ENCODE measurements at places on chromosomes 7 and 10. TPM values are rescaled to one million over a fixed set of nuclear protein-coding genes. Genes with fewer than 3 reads are reported as not detected.
A peak's percentile ranks its signal among the peaks of the same experiment; 100 is the strongest.

MMRN2 gene
- not detected for total RNA-seq

CLRN3 gene
- not detected for total RNA-seq

TIMM23B gene
- 17.3 TPM for total RNA-seq

FASTK gene
- total RNA-seq, result 81.8 TPM

PON3 gene
- total RNA-seq, result not detected

MEIG1 gene
- not detected for total RNA-seq

ADAM22 gene
- 2.2 TPM for total RNA-seq

- no peaks in the 10 kb centered on the region for H3K27me3 ChIP-seq
- no peak overlapping the region for H3K27ac ChIP-seq
- DNase-seq, result no peak
- H3K4me3 ChIP-seq, result no peak overlapping the region
- peaks cover 4% of the 10 kb centered on the region for H3K4me1 ChIP-seq
Observed at GRCh38 chr7:40608321-40609075, 473.7 kb downstream of the SUGCT start.

GRCh38 chr7:14899030-14899429, 3.5 kb downstream of the DGKB start:
- no peak overlapping the region for H3K4me3 ChIP-seq
- no peaks in the 10 kb centered on the region for H3K27me3 ChIP-seq
- H3K36me3 ChIP-seq, result no peaks in the 10 kb centered on the region
- no peak for DNase-seq

- DNase-seq, result no peak
- no peak overlapping the region for H3K4me3 ChIP-seq
- peaks cover 6% of the 10 kb centered on the region for H3K27me3 ChIP-seq
- no peak overlapping the region for H3K27ac ChIP-seq
- H3K36me3 ChIP-seq, result peaks cover 1% of the 10 kb centered on the region
Observed at GRCh38 chr10:13758756-13759155, 172.0 kb downstream of the PRPF18 start.

DNA sequence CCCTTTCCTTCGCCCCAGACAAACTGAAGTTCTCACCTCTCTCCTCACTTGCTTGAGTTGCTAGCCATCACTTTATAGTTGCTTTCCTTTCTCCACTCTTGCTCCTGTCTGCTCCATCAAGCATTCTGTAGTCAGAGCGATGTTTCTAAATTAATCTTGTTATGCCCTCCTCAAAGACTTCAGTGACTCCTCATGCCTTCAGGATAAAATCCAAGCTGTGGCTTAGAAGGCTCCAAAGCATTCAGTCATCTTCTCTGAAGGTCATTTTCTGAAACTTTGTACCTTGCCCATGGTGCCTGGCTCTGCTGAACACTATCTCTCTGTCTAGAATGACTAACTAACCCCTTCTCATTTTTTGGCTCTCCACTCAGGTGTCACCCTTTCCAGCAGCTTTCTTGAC, 222.4 kb upstream of the GRB10 start:
- H3K36me3 ChIP-seq, result no peaks in the 10 kb centered on the region
- no peak for DNase-seq
- no peak overlapping the region for H3K4me3 ChIP-seq
- H3K4me1 ChIP-seq, result no peaks in the 10 kb centered on the region

DNA sequence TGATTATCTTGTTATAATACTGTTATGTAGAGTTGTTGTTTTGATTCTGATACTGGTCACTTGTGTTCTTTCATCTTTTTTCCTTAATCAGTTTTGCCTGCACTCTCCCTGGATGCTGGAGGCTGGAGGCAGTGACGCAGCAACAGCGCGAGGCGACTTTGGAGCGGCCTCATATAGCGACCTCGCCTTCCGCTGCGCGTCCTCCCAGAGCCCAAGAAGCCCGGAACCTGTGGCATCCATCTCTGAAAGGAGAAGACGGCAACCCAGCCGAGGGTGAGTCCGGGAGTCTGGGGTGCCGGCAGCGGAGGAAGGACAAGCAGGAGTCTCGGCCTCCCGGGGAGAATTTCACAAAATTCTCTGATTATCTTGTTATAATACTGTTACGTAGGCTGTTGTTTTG, 161.2 kb downstream of the ZNF33B start:
- peaks cover 3% of the 10 kb centered on the region for H3K4me1 ChIP-seq
- no peak overlapping the region for H3K27ac ChIP-seq
- peaks cover 2% of the 10 kb centered on the region for H3K36me3 ChIP-seq
- no peak overlapping the region for H3K4me3 ChIP-seq
- DNase-seq, result no peak

DNA sequence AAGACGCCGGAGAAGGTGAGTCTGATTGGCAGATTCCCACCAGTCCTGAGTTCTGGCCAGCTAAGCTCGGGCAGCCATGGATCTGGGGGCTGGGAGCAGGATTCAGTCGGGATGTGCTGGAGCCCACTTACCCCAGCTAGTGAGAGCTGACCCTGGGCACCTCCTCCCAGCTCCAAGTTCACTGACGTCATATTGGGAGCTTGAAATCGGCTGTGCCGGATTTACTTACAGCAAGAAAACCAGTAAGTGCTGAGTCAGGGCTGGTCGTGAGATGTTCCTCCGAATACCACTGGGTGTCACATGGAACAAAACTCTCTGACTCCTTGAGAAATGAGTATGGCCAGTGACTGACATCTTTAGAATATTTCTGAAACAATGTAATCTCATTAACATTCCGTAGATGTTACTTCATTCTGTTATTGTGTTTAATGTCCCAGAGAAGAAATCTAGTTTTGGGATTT, 621.2 kb downstream of the SDK1 start:
- DNase-seq, result no peak
- H3K4me1 ChIP-seq, result peaks cover 13% of the 10 kb centered on the region
- no peak overlapping the region for H3K4me3 ChIP-seq
- no peaks in the 10 kb centered on the region for H3K36me3 ChIP-seq

DNA sequence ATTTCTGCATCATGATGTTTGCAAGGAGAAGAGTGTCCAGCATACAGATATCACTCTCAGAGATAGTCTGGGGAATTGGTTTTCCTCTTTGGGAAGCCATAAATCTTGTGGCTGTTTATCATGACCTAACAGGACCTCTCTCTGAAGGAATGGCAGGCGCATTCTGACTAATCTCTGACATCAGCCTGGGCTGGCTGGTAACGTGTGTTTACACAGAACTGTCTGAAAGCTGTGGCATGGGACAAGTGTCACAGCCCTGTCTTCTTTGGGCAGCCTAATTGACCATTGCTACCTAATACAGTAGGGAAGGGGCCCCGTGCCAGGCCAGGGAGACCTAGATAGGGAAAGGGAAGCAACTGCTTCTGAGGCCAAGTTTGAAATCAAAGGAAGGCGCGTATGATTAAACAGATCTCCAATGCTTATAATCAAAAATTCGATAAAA, 73.9 kb upstream of the CABCOCO1 start:
- no peaks in the 10 kb centered on the region for H3K27me3 ChIP-seq
- DNase-seq, result no peak
- no peaks in the 10 kb centered on the region for H3K36me3 ChIP-seq
- H3K4me3 ChIP-seq, result no peak overlapping the region
- no peaks in the 10 kb centered on the region for H3K4me1 ChIP-seq

DNA sequence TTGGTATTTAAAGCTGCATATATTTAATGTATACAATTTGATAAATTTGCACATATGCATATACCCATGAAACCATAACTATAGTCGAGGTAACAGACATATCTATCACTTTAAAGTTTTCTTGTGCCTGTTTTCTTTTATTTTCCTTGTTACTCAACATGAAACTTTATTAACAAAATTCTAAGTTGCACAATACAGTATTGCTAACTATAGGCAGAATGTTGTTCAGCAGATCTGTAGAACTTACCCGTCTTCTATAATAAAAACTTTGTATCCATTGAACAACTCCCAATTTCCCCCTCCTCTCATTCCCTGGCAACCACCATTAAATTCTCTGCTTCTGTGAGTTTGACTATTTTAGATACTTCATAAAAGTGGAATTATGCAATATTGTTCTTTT, 404.6 kb upstream of the KCND2 start:
- no peak overlapping the region for H3K4me3 ChIP-seq
- no peaks in the 10 kb centered on the region for H3K36me3 ChIP-seq
- H3K27me3 ChIP-seq, result no peaks in the 10 kb centered on the region
- DNase-seq, result no peak
- H3K4me1 ChIP-seq, result no peaks in the 10 kb centered on the region

DNA sequence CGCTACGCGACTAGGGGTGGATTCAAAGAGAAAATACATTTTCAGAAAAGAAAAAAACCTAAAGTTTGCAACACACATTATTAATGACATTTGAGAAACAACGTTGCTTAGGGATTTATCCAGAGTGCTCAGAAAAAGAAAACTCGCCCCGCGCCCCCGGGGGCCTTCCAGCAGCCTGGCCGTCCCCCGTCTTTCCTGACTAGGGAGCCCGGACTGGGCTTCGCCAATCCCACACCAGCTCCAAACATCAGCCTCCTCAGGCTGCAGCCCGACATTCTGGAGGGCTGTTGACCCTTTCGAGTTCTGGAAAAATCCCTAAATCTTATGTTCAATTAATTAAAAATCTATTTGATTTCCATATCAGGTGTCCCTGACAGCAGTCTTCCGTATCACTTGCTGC, 48.6 kb downstream of the CLEC2L start:
- no peaks in the 10 kb centered on the region for H3K4me1 ChIP-seq
- no peak overlapping the region for H3K27ac ChIP-seq
- H3K4me3 ChIP-seq, result no peak overlapping the region
- H3K27me3 ChIP-seq, result no peaks in the 10 kb centered on the region

DNA sequence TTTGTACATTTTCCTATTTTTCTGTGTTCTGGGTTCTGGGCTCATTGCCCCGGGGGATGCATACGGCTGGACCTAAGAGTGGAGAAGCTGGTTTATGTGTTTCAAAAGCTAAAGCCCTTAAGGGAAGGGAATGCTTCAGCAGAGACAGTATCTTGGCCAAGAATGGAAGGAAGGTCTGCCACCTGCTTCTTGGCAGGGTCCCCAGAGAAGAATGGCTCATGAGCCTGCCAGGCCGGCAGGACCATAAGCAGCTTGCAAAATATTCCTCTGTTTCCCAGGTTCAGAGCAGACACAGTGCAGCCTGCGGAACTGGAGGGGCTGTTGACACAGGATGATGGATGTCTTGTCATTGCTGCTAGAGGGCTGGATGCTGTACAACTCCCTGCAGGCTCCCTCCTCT, 7.8 kb upstream of the ABHD11 start:
- DNase-seq, result no peak
- no peaks in the 10 kb centered on the region for H3K4me1 ChIP-seq
- no peak overlapping the region for H3K4me3 ChIP-seq
- no peak overlapping the region for H3K27ac ChIP-seq
- H3K36me3 ChIP-seq, result no peaks in the 10 kb centered on the region

- H3K27ac ChIP-seq, result no peak overlapping the region
- no peak for DNase-seq
- no peaks in the 10 kb centered on the region for H3K36me3 ChIP-seq
Observed at GRCh38 chr10:103731609-103732270, 123.6 kb downstream of the SH3PXD2A start.

- no peak for DNase-seq
- no peaks in the 10 kb centered on the region for H3K4me1 ChIP-seq
- no peaks in the 10 kb centered on the region for H3K36me3 ChIP-seq
- H3K4me3 ChIP-seq, result no peak overlapping the region
- H3K27ac ChIP-seq, result no peak overlapping the region
- H3K27me3 ChIP-seq, result peaks cover 39% of the 10 kb centered on the region
Observed at GRCh38 chr10:101767600-101767945, 8.3 kb downstream of the FGF8 start.

DNA sequence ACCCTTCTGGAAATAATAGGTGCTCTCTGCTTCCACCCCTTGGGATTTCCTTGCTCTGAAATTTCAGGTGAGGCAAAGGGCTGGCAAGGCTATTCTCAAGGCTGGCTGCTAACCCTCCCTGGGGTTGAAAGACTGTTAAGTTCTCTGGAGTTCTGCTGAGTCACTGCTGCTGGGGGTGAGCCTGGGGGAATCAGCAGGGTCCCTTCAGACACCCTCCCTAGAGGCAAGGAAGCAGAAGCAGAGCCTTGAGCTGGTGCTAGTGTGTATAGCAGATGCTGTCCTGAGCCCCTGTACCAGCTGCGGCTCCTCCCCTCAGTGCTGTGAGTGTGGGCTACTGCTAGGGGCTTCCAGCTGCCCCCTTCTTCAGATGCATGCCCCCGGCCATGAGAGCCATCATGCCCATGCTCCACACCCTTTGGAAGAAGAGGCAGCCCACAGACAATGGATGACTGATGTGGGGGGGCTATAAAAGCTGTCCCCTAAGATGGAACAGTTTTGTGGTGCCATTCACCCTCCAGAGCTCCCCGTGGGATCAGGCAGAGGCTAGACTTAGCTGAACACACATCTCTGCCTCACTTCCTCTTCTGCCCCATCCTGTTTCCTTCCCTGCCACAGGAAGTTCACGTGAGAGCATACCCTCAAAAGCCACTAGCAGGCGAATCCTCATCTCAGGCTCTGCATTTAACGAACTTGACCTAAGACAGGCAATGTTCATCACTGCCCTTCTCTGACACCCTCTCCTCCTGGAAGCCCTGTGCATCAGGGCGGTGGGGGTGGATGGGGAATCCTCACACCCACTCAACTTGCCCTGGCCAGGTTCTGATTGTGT, 91.8 kb downstream of the SH3PXD2A start:
- peak overlapping the region; percentile 33 for H3K4me3 ChIP-seq
- H3K4me1 ChIP-seq, result peaks cover 67% of the 10 kb centered on the region
- peak; percentile 53 for DNase-seq

DNA sequence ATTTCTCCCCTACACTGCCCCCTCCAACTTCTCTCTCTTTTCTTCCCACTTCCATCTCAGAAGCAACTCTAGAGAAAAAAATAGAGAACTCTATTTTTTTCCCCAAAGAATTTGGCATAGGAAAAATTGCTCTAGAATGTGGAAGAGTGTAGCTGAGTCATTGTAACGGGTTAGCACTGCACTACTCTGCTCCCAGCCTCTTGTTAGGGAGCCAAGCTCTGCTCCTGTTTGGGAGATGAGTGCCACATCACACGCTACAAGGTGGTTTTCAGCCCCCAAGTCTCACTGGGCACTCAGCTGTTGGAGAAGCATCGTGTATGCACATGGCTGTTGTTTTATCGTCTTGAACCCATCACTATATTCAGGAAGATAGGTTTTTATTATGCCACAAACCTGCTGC, 136.4 kb downstream of the BMPER start:
- H3K4me1 ChIP-seq, result no peaks in the 10 kb centered on the region
- no peak overlapping the region for H3K4me3 ChIP-seq
- no peaks in the 10 kb centered on the region for H3K27me3 ChIP-seq
- DNase-seq, result no peak
- no peak overlapping the region for H3K27ac ChIP-seq

- H3K36me3 ChIP-seq, result no peaks in the 10 kb centered on the region
- H3K4me3 ChIP-seq, result no peak overlapping the region
- H3K4me1 ChIP-seq, result peaks cover 3% of the 10 kb centered on the region
- H3K27ac ChIP-seq, result no peak overlapping the region
- H3K27me3 ChIP-seq, result no peaks in the 10 kb centered on the region
Observed at GRCh38 chr10:20948686-20949327, 51.7 kb upstream of the NEBL start.

- H3K27ac ChIP-seq, result no peak overlapping the region
- DNase-seq, result no peak
- no peak overlapping the region for H3K4me3 ChIP-seq
Observed at GRCh38 chr7:5197811-5198210, 7.8 kb downstream of the WIPI2 start.

DNA sequence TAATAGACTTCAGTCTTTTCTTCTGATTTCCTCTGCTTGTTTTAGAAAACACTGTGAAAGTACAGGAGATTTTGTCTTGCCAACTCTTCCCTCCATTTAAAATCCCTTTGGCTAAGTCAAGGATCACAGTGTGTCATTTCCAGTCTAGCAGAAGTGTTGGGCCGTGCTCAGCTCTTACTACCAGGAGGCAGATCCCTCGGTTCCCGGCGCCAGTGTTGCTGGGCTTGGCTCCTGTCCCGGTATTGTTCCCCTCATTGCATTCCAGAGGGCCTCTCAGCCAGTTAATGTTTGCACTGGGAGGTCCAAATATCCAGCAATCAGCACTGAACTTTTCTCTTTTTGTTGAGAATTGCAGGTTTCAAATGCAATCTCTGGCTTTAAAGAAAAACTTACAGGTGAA, 612.1 kb upstream of the MGMT start:
- H3K27ac ChIP-seq, result no peak overlapping the region
- H3K36me3 ChIP-seq, result no peaks in the 10 kb centered on the region
- no peaks in the 10 kb centered on the region for H3K27me3 ChIP-seq
- no peak overlapping the region for H3K4me3 ChIP-seq

Data from activated CD8-positive, alpha-beta T cell treated with anti-CD3 and anti-CD28 coated beads, Interleukin-2, amount 10 ng/mL, durations not matched to agents 7 days and 5 days (primary cell).